GM04503 (cell line): ENCODE measurements at places on chromosomes 4 and X.

- DNase-seq, result no peak
These were observed 444 bp upstream of the APBB2 start for GRCh38 chr4:41214825-41215146.

- DNase-seq, result no peak
These were observed 92.8 kb downstream of the CBR4 start for GRCh38 chr4:168917138-168917779.

GRCh38 chr4:52037689-52038102 lies 403 bp downstream of the SGCB start:
- DNase-seq, result no peak

DNA sequence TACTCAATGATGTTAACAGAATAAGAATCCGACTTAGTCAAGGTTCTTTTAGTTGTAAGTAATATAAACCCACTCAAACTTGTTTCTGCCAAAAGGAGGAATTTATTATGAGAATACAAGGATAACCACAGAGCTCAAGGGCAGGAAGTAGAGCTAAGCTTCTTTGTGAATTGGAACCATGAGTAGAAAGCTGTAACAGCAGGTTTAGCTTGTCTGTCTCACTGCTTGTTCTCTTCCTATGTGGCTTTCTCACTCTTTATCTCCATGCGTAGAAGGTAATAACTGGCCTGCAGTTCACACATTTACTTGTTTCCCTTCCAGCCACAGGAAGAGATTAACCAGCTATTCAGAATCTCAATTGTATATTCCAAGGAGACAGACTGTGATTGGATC lies 378.3 kb downstream of the PPP1R2C start:
- DNase-seq, result no peak

DNA sequence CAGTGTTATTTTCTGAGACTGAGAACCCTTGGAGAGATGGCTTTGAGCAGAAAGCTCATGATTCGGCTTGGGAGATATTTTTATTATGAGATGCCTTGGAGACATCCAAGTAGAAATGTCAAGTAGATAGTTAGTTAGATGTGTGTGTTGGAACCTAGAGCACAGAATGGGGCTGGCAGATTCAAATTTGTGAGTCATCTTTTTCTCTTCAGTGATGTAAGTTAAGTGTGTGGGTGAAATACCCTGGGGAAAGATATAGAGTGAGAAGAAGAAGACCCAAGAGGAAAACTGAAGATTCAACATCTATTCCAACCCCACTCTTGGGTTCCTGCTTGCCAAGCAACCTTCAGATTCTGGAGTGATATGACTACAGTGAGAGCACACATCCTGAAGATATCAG lies 580.8 kb upstream of the AMOT start:
- no peak for DNase-seq

GRCh38 chr4:137961051-137961438 lies 281.1 kb downstream of the SLC7A11 start:
- DNase-seq, result peak; percentile 69

DNA sequence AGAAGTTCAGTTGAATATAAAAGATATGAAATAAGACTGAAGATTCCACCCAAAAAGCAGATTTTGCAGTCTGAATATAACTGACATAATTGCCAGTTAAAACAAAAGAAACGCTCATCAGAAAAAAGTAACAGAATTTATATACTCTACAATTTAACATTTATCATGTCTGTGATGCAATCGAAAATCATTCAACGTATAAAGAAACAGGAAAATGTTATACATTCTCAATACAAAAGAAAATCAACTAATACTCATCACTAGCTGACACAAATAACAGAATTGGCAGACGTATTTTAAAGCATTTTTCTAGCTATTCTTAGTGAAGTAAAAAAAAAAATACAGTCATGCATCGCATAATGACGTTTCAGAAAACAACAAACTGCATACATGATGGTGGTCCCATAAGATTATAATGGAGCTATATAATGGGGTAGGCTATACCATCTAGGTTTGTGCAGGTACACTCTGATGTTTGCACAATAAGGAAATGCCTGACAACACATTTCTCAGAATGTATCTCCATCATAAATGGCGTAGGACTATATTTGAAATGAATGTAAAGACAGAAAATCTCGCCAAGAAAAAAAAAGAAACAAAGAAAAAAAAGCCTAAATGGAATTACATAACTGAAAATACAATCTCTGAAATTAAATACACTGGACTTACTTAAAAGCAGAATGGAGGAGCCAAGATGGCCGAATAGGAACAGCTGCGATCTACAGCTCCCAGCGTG lies 34.3 kb downstream of the OR13H1 start:
- no peak for DNase-seq

- no peak for DNase-seq
These were observed 34.3 kb downstream of the SHROOM4 start for GRCh38 chrX:50779694-50780093.

DNA sequence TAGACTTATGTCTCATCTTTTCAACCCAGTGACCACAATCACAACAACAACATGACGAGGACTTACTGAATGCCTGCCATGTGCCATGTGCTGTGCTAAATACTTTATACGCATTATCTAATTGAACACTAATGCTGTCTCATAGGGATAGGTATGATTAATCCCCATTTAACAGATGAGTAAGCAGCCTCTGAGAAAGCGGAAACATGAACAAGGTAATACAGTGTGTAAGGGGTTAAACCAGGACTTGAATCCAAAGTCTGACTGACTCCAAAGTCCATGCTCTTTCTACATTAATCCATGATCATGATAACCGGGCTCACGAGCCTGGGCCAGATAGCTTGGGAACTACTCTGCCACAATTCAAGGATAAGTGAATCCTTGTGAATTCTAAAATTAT lies 105.3 kb upstream of the MBNL3 start:
- DNase-seq, result no peak

DNA sequence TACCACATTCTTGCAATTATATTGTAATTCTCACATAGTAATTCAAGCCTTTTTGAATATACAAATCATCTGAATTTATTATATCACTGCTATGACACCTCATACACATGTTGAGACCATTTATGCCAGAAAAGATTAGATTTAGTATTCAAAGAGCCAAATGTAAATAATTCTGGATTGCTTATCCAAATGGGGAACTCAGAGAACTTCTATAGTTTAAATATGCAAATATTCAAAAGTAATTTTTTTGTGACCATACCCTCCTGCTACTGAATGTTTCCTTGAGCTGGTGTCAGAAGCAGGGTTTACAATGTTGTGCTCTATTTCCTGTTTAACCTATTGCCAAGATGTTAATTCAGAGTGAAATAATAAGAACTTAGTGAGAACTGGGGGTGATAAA lies 372.2 kb downstream of the TRIML1 start:
- no peak for DNase-seq

- no peak for DNase-seq
These were observed at the start of gene CPE for GRCh38 chr4:165378745-165379677. TSS of gene CPE (plus strand) at chr4:165379008. CDS start at chr4:165379222, 214 bp downstream.

- no peak for DNase-seq
These were observed 4.5 kb upstream of the GRSF1 start for GRCh38 chr4:70844180-70844579.

DNA sequence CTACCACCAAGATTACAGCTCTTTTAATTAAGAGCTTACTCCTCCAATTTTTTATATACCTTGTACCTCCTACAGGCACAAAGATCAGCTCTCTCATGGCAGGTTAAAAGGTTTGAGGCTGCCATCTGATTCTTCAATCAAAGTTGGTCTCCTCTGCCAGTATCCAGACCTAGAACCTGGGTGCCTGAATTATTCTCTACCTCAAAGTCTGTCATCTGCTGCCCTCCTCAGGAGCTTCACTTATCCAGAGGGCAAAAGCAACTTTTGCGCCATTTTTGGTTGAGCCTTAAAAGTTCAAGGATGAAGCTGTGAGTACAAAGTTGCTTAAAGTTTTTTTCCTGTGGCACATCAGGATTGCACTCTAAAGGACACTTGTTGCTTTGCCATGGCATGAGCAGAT lies 343.7 kb upstream of the PPP1R2C start:
- no peak for DNase-seq

- DNase-seq, result no peak
These were observed 72.9 kb downstream of the AMMECR1 start for GRCh38 chrX:110245011-110245410.

GRCh38 chr4:36884151-36884550 lies 360.4 kb upstream of the NWD2 start:
- no peak for DNase-seq

DNA sequence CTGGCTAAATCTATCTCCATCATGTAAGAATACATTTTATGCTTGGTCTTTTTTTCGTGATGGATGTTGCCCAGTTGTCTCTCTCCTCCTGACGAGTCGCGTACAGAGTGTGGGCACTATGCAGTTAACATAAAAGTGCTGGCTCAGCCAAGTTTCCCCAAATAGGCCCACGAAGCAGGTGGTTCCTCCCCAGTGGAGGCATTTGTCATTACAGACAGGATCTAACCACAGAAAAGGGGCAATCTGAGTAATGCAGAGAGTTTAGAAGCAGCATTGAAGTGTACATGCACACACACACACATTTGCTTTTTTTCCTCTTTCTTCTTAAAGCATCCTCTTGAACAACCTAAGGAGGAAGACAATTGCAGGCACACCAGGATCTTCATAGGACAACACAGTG lies 188.7 kb upstream of the VCX start:
- no peak for DNase-seq
